ENCODE measurements at places on chromosomes 2 and 18. TPM values are rescaled to one million over a fixed set of nuclear protein-coding genes. Genes with fewer than 3 reads are reported as not detected.

DNA sequence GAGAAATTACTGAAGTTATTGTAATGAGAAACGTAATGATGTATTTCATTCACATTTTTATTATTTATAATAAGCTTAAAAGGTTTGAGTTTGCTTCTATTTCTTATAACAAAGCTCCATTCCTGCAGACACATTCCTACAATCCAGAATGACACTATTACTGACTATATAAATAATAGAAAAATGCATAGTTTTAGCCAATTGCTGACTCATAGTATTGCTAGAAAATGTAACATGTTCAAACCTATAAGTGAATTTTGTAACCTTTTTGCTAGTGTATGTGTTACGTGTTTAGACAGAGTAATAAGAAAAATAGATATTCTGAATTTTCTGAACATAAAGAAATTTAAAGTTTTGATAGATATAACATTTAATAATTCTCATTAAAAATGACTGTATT, 9.3 kb upstream of the VWC2L start:
- H3K27me3 ChIP-seq = no peaks in the 10 kb centered on the region
- no peak overlapping the region for H3K27ac ChIP-seq
- no peak for DNase-seq
- H3K4me1 ChIP-seq = no peaks in the 10 kb centered on the region

GRCh38 chr18:76621782-76622495, 126.9 kb upstream of the ZNF516 start:
- H3K4me1 ChIP-seq = no peaks in the 10 kb centered on the region
- H3K27ac ChIP-seq = no peak overlapping the region
- H3K27me3 ChIP-seq = no peaks in the 10 kb centered on the region
- no peak for DNase-seq
- no peaks in the 10 kb centered on the region for H3K36me3 ChIP-seq

DNA sequence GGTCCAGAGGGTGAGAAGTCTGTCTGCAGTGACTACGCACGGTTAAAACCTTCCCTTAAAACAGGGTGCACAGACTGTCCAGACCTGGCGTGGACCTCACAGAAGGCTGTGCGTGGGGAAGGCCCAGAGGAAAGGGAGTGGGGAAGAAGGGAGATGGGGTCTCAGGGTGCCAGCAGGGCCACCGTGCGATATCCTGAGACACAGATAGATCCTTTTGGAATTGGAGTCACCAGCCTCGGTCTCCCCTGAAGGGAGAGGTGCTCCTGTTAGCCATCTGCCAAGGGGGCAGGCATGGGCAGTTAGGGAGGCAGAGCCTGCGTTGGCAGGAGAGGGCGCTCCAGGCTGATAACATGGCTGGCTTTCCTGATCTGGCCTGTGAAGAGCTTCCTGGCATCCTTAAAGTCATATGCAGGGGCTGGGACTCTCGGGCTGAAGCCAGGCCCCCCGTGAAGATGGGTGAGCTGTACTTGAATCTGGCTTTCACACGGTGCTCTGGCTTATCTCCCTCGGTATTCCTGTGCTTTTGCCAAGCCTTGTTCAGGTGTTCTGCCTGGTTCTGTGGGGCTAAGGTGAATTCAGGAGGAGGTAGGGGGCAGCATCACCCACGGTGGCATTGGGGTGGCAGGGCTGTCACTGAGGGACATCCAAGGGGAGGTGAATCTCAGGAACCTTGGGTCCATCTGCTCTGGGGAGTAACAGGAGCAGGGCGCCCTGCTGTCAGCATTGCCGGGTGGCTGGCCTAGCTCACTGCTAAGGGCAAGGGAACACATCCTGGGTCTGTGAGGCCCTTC, 107.2 kb upstream of the SMAD2 start:
- H3K27me3 ChIP-seq = no peaks in the 10 kb centered on the region
- H3K36me3 ChIP-seq = no peaks in the 10 kb centered on the region
- H3K4me1 ChIP-seq = no peaks in the 10 kb centered on the region
- H3K27ac ChIP-seq = no peak overlapping the region
- no peak for DNase-seq
- H3K4me3 ChIP-seq = no peak overlapping the region

GRCh38 chr2:118755384-118755783, 92.1 kb downstream of the EN1 start:
- no peaks in the 10 kb centered on the region for H3K27me3 ChIP-seq
- no peak overlapping the region for H3K4me3 ChIP-seq
- DNase-seq = no peak

GRCh38 chr18:6054256-6054842, 159.0 kb upstream of the TMEM200C start:
- H3K27me3 ChIP-seq = no peaks in the 10 kb centered on the region
- no peak overlapping the region for H3K4me3 ChIP-seq
- peak overlapping the region; percentile 87 for H3K27ac ChIP-seq
- no peak for DNase-seq
- no peaks in the 10 kb centered on the region for H3K4me1 ChIP-seq

GRCh38 chr18:51069885-51070284, 39.9 kb downstream of the SMAD4 start:
- no peaks in the 10 kb centered on the region for H3K27me3 ChIP-seq
- H3K4me3 ChIP-seq = no peak overlapping the region
- H3K4me1 ChIP-seq = no peaks in the 10 kb centered on the region
- no peak overlapping the region for H3K27ac ChIP-seq

The DSG3 gene
- total RNA-seq = 0.08 TPM

The EML6 gene
- total RNA-seq = 1.1 TPM

GRCh38 chr2:151946899-151947812, 118.9 kb upstream of the ARL5A start:
- H3K27ac ChIP-seq = no peak overlapping the region
- DNase-seq = no peak
- H3K36me3 ChIP-seq = no peaks in the 10 kb centered on the region
- no peaks in the 10 kb centered on the region for H3K27me3 ChIP-seq
- H3K4me3 ChIP-seq = peak overlapping the region; percentile 4
- H3K4me1 ChIP-seq = no peaks in the 10 kb centered on the region

The BOLL gene
- total RNA-seq = not detected

The TMEM178A gene
- total RNA-seq = 2.9 TPM

DNA sequence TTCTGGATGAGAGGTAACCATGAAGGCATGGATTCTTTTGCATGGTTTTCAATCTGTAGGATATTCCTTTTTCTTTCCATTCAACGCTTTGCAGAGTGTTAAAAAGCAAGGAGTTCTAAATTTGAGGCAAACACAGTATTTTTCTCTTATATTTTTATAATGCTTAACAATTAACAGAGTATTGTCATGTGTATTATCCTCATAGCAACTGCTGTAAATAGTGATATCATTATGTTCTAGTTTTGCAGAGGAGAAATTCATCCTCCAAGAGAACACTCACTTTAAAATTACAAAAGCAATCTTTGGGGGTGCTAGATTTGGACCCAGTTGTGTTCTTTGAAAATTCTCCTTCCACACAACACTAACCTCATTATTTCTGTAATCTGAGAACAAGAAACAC, 58.7 kb downstream of the RDH14 start:
- no peak overlapping the region for H3K27ac ChIP-seq
- H3K4me3 ChIP-seq = no peak overlapping the region
- H3K27me3 ChIP-seq = no peaks in the 10 kb centered on the region
- no peak for DNase-seq

DNA sequence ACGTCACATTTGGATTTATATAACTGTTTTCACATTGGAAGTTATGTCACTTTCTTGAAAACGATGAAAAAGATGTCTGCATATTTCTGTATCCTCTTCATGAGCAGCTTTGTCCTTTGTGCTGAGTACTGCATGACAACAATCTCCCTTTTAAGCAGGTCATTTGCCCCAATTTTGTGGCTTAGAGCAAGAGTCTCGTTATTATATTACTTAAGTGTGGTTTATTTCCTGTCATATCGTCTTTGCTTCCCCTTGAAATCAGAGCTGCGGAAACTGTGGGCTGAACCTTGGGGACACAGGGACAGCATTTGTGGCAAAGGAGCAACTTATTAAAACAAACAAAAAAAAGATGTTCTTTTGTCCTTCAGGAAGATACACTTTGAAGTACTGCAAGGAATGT, 254.0 kb upstream of the DSEL start:
- H3K27ac ChIP-seq = no peak overlapping the region
- no peak for DNase-seq
- no peak overlapping the region for H3K4me3 ChIP-seq
- no peaks in the 10 kb centered on the region for H3K4me1 ChIP-seq
- H3K36me3 ChIP-seq = no peaks in the 10 kb centered on the region

GRCh38 chr18:48333563-48333962, 75.6 kb downstream of the ZBTB7C start:
- H3K36me3 ChIP-seq = no peaks in the 10 kb centered on the region
- H3K4me3 ChIP-seq = no peak overlapping the region
- DNase-seq = no peak
- no peak overlapping the region for H3K27ac ChIP-seq

DNA sequence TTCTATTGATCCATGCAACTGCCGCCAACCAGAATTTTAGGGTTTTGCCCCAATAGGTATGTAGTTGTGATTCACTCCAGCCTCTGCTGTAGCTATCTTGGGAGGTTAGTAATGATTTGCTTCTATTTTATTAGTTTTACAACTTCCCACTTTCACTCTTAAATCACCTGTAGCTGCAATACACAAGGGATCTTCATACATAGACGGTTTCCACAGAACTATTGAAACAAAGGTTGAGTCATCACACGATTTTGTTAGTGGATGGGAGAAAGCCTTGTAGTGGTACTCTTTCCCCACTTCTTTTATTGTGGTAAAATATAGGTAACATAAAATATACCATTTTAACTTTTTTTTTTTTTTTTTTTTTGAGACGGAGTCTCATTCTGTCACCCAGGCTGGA, 104.2 kb upstream of the SPRED2 start:
- no peaks in the 10 kb centered on the region for H3K36me3 ChIP-seq
- H3K4me3 ChIP-seq = no peak overlapping the region
- no peaks in the 10 kb centered on the region for H3K27me3 ChIP-seq
- H3K4me1 ChIP-seq = no peaks in the 10 kb centered on the region

GRCh38 chr2:9570182-9571060, 14.8 kb upstream of the ADAM17 start:
- DNase-seq = no peak
- no peaks in the 10 kb centered on the region for H3K4me1 ChIP-seq
- no peaks in the 10 kb centered on the region for H3K27me3 ChIP-seq
- no peaks in the 10 kb centered on the region for H3K36me3 ChIP-seq
- H3K4me3 ChIP-seq = no peak overlapping the region

DNA sequence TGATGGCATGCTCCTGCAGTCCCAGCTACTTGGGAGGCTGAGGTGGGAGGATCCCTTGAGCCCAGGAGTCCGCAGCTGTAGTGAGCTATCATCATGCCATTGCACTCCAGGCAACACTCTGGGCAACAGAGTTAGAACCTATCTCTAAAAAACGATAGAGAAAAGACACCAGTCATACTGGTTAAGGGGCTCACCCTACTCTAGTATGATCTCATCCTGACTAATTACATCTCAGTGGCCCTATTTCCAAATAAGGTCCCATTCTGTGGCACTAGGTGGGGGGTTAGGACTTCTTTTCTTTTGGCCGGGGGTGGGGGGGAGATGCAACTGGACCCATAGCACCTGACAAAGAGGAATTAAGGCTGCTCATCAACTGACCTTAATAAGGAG, 163.2 kb upstream of the NCK2 start:
- H3K4me1 ChIP-seq = no peaks in the 10 kb centered on the region
- DNase-seq = no peak
- H3K27me3 ChIP-seq = no peaks in the 10 kb centered on the region

The ACVR1 gene
- total RNA-seq = 34.5 TPM

The NPAS2 gene
- 39.2 TPM for total RNA-seq

Measured in right atrium auricular region (tissue), 2 donors.